Thymus (tissue), 14 donors: ENCODE measurements at places on chromosomes 7 and 10. TPM values are rescaled to one million over a fixed set of nuclear protein-coding genes. Genes with fewer than 3 reads are reported as not detected.

ERCC6 gene
- total RNA-seq = 8.4 TPM

- peaks cover 2% of the 10 kb centered on the region for H3K36me3 ChIP-seq
- DNase-seq = no peak
- no peaks in the 10 kb centered on the region for H3K4me1 ChIP-seq
- H3K27me3 ChIP-seq = no peaks in the 10 kb centered on the region
Measured at GRCh38 chr10:63374991-63375390, 90.8 kb downstream of the JMJD1C start.

DNA sequence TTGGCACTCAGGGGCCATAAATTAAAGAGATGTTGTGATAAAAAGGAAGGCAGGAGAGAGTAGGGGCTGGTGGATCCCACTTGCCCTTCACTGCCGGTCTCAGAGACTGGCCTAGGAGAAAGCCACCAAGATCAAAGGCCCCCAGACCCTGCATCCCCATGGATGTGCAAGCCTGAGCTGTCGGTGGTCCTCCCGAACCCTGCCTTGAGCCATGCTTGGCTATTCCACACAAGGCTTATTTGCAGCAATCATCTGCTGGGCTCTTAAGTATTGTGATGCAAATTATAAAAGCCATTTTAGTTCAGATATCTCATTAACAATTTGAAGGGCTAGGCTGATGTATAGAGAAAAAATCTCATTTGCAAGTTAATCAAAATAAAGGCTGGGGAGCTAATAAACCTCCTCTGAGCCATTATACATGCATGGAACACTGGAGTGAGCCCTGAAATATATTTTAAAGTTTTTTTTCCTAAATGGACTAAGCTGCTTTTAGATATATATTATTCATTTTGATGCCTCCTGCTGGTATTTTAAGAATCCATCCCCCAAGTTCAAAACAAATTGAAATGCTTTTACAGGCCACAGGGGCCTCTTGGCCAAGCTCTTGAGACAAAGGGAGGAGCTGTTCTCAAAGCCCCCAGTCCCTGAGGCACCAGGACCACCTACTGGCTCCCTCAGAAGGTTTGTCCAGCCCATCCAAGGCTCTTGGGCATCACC lies 28.1 kb downstream of the OAT start:
- H3K4me3 ChIP-seq = no peak overlapping the region
- H3K27ac ChIP-seq = no peak overlapping the region
- no peaks in the 10 kb centered on the region for H3K4me1 ChIP-seq

RHOBTB1 gene
- 4.5 TPM for total RNA-seq

GRCh38 chr10:86085136-86085535 lies 281.5 kb downstream of the GRID1 start:
- H3K27ac ChIP-seq = no peak overlapping the region
- H3K36me3 ChIP-seq = no peaks in the 10 kb centered on the region
- no peaks in the 10 kb centered on the region for H3K4me1 ChIP-seq
- no peak overlapping the region for H3K4me3 ChIP-seq
- no peaks in the 10 kb centered on the region for H3K27me3 ChIP-seq

DNA sequence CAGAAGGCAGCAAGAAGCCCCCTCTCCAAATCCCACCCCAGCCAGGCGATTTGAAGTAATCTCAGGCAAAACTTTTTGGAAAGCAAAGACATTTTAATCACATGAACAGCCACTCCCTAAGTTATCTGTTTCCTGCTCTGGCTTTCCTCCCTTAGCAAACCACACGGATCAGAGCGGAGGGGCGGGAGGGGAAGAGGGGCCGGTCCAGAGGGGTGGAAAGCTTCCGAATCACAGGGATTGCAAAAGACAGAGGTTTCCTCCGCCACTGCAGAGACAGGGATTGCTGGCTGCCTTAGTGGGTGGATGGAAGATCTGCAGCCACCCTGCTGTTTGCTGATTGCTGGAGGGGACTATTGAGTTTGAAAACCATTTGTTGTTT lies 41.2 kb downstream of the ZCCHC24 start:
- no peak overlapping the region for H3K4me3 ChIP-seq
- H3K36me3 ChIP-seq = no peaks in the 10 kb centered on the region
- DNase-seq = no peak
- H3K4me1 ChIP-seq = peaks cover 20% of the 10 kb centered on the region

DNA sequence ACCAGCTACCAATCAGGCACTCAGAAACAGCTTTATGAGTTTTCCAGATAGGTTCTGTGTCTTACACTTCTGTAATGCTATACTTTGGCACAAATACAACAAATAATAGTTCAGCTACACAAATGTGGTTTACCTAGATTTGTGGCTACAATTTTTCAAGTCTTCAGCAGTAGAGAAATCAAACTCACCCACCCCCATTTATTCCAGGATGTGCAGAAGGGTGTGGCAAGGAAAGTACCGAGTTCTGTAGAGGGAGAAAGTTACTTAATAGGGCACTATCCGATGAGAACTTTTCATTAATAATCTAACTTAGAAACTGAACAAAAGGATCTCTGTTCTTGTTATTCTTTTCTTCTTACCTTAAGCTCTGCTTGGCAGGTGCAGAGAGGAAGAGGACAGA lies 30.3 kb upstream of the ATP6V0A4 start:
- H3K27me3 ChIP-seq = no peaks in the 10 kb centered on the region
- no peak overlapping the region for H3K4me3 ChIP-seq
- no peak for DNase-seq

DNA sequence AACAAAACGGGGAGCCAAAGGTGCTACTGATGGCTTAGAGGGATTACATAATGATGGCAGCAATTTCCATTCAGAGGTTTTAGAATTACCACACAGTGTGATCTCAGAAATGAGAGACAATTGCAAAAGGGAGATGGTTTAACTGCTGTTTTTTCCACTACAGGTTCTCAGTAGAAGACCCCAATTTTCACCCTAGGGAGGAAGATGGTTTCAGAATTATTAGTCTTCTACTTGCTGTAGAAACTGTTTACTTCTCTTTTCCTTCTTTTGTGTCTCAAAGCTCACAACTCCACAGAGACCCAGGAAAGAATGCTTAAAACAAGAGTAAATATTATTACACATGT lies 226.5 kb downstream of the INHBA start:
- H3K27me3 ChIP-seq = no peaks in the 10 kb centered on the region
- no peak for DNase-seq
- H3K4me3 ChIP-seq = no peak overlapping the region
- H3K27ac ChIP-seq = no peak overlapping the region
- H3K4me1 ChIP-seq = no peaks in the 10 kb centered on the region

ARHGAP22 gene
- total RNA-seq = 8.5 TPM

MRLN gene
- total RNA-seq = 0.47 TPM

DNA sequence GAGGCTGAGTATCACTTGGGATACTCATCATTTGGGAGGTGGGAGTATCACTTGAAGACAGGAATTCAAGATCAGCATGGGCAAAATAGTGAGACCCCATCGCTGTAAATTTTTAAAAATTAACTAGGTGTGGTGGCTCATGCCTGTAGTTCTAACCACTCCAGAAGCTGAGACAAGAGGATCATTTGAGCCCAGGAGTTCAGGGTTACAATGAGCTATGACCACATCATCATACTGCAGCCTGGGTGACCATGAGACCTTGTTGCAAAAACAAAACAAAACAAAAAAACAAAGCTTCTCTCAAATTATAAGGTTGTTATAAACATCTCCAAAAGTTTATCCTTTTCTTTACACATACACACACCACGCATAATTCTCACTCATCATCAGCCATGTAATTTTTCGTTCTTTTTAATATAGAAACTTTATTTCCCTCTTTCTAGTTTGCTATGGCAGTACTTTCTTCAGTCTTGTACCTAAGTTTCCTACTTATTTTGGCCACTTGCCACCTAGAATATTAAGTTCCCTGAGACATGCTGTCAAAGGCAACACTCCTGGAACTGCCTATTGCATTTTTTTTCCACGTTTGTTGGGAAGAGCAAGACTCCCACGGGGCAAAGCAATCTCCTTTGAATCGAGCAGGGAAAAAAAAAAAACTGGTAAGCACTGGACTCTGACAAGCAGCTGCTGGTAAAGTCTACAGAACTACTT lies 37.1 kb downstream of the SKIDA1 start:
- no peaks in the 10 kb centered on the region for H3K36me3 ChIP-seq
- DNase-seq = no peak
- no peak overlapping the region for H3K27ac ChIP-seq
- no peak overlapping the region for H3K4me3 ChIP-seq

DNA sequence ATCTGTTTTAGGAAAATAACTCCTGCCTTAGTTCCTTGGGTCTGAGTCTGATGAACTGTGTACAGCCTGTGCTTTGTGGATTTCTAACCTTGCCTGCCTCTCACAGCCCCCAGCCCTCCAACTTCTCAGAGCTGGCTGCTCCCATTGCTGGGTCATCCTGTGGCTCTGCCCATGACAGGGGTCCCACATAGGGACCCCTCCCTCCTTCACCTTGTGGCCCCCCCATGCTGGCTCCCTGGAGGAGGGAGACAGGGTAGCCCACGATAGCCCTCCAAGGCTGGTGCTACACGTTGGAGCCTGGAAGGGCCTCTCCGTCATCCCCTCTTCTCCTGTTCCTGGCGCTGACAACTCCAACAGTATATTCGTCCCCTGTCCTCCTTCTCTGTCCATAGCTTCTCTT lies 2.8 kb upstream of the DENND2A start:
- H3K4me1 ChIP-seq = peaks cover 7% of the 10 kb centered on the region
- H3K27me3 ChIP-seq = peaks cover 73% of the 10 kb centered on the region
- no peak overlapping the region for H3K4me3 ChIP-seq
- no peaks in the 10 kb centered on the region for H3K36me3 ChIP-seq
- H3K27ac ChIP-seq = no peak overlapping the region
- DNase-seq = no peak

GRCh38 chr10:30215623-30216022 lies 133.5 kb downstream of the MTPAP start:
- H3K27me3 ChIP-seq = no peaks in the 10 kb centered on the region
- no peaks in the 10 kb centered on the region for H3K36me3 ChIP-seq
- peak overlapping the region; percentile 49 for H3K27ac ChIP-seq
- H3K4me1 ChIP-seq = peaks cover 3% of the 10 kb centered on the region
- no peak overlapping the region for H3K4me3 ChIP-seq
